ENCODE measurements at places on chromosomes 2 and 18.

DNA sequence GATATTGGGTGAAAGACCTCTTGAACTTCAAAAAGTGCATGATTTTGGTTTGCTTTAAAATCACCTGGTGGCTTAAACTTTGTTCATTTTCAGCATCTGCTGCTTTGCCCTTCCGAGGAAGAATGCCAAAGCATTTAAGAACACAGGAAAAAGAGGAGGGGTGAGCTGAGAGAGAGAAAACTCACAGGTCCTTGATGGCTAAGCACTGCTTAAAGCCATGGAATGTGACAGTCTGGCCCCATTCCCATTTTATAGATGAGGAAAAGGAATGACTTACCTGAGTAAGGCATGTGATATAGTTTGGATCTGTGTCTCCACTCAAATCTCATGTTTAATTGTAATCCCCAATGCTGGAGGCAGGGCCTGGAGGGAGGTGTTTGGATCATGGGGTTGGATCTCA, 58.1 kb downstream of the KCNS3 start:
- no peak for DNase-seq

- no peak for DNase-seq
Observed at GRCh38 chr2:79952616-79953015, 351.9 kb downstream of the LRRTM1 start.

GRCh38 chr2:86673986-86674670, 46.0 kb upstream of the RMND5A start:
- no peak for DNase-seq

DNA sequence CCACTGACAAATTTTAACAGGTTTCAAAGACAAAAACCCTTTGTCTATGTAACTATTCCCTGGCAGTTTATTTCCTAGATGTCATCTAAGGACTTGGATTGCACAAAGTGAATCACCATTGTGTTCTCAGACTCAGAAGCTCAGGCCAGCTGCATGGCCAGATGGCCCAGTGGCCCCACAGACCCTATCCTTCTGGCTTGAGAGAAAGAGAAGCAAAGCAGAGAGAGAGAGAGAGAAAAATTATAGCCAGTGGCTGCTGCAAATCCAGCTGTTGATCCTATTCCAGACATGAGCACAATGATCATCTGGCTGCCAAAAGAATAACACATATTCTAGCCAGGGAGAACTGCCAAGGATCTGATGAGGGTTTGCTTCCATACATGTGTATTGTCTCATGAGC, 25.8 kb downstream of the CTLA4 start:
- peak; percentile 91 for DNase-seq

DNA sequence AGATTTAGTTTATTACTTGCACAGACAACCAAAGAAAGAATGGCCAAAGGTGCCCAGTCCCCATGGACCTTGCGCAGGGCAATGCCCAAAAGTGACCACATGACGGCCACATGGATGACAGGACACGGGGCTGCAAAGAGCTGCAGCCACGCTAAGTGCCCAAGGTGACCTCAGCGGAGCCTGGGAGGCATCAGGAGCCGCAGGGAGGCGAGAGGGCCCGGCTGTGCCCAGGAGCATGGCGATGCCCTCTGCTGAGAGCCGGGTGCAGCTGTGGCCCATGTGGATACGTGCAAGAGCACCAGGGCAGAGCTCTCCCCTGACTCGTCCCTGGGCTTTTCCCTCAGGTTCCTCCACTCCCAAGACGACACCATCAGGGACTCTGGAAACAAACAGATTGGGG, 14.7 kb downstream of the HES6 start:
- no peak for DNase-seq

GRCh38 chr2:85388878-85389538, 21.2 kb downstream of the CAPG start:
- no peak for DNase-seq

GRCh38 chr2:74146929-74147726, 584 bp downstream of the BOLA3 start:
- no peak for DNase-seq

DNA sequence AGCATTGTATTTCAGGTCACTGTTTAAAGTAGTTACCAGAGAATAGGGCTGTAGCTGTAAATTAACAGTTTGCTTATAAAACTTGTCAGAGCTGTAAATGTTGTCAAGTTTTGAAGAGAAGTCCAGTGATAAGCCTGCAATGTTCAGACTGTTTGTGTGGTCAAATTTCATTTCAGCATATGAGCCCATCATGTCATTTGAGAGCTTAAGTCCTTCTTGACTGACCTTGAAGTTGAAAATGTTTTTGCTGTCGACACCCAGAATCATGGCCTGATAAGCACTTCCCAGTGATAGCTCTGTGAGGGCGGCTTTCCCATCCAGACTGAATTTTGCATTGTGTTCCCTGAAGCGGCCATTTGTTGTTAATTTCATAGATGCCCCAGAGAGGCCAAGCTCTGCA, 32.4 kb downstream of the APOB start:
- DNase-seq: no peak

GRCh38 chr2:100893392-100894104, 73.6 kb downstream of the NPAS2 start:
- no peak for DNase-seq

GRCh38 chr2:263022-263738, 652 bp downstream of the SH3YL1 start:
- no peak for DNase-seq
